ENCODE measurements at places on chromosomes 5 and 9.

- peak; percentile 41 for DNase-seq
Observed at GRCh38 chr5:55856516-55857246, 5.5 kb downstream of the IL31RA start.

DNA sequence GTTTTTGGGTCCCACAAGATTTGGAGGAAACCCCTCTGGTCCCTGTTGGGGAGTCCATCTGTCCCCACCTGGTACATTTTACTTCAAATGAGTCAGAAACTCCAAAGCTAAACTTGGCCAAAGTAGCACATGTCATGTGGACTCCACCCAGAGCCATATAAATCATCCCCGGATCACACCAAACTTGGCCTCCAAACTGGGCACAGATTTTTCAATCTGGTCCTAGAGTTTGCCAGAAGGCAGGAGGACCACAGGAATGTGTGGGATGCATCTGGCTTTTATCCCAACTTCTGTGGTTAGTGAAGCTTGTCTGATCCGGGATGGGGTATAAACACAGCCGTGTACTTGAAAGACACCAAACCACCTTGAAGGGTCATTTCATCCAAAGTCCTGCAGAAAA, 66.3 kb downstream of the MAT2B start:
- DNase-seq: no peak

- no peak for DNase-seq
Observed at GRCh38 chr9:38298503-38298902, 94.0 kb upstream of the ALDH1B1 start.

- DNase-seq: no peak
Observed at GRCh38 chr9:114028646-114029045, 49.5 kb downstream of the AMBP start.

GRCh38 chr5:72501488-72501887, 5.7 kb downstream of the ZNF366 start:
- no peak for DNase-seq

Data from GF-D8 (cell line).